ENCODE measurements at places on chromosomes 12 and 14.

DNA sequence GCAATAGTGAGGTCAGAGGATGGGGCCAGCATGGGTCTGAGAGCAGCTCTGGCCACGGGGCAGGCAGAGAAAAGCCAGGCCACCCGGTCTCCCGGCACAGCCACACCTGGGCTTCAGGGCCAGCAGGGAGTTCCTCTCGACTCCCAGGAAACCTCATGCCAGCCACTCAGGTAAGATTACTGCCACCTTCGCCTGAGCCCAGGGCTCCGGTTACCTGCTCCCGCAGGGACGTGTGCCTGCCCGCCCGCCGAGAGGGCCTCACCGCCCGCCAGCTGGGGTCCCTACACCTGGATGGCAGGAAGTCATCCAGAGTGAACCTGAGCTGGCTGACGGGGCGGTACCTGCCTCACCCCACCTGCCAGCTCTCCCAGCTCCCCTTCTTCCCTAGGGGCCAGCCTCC, 7.3 kb downstream of the JAG2 start:
- DNase-seq = no peak

GRCh38 chr14:95535226-95536021, 574 bp downstream of the GLRX5 start:
- DNase-seq = peak; percentile 70

DNA sequence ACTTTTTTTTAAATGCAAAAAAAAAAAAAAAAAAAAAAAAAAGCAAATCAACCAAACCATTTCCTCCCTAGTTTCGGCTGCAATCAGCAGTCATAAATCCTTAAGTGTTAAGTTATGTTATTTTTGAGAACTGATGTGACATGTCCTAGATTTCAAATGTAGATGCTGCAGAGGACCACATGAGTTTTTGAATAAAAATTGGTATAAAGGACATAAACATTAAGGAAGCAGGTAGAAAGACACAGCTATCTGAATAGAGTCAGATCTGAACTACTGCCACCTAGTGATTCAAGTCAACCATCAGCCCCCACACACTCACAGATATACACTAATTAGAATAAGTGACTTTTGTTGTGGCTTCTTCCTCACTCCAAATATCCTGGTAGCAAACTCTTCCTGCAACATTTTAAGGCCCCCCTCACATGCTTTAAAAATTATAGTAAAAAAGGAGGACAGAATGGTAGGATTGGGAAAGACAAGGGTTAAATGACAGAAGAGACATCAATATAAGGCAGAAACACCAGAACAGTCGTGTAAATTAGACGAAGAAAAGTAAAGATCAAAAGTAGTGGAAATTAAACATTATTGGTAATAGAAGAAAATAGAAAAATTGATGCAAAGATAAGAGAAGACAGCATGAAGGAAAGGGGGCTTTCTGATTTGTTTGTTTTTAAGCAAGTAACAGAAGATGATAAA, 394.5 kb upstream of the ATP2B1 start:
- DNase-seq = no peak

DNA sequence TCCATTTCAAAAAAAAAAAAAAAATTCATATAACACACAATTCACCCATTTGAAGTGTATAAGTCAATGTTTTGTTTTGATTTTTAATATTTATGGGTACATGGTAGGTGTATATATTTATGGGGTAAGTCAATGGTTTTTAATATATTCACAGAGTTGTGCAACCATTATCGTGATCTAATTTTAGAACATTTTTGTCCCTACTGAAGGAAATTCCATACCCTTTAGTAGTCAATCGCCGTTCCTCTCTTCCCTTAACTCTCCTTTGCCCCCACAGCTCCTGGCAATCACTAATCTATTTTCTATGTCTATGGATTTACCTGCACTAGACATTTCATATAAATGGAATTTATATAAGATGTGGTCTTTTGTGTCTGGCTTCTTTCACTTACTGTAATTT, 92.8 kb downstream of the TRAFD1 start:
- DNase-seq = no peak

DNA sequence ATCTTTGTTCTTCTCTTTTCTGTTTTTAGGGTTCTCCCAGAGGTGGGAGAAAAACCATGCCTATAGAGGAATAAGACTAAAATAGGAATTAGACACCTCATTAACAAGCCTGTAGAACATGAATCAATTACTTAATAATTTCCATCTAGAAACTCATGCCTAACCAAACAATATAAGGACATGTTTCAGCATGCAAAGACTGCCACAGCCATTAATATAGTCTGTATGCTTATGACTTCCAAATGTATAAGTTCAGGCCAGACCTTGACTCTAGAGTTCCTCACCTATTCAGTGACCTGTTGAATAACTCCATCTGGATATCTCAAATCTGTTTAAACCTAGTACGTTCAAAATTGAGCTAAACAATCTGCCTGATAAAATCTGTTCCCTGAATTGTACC, 304.6 kb downstream of the BMP4 start:
- DNase-seq = no peak

DNA sequence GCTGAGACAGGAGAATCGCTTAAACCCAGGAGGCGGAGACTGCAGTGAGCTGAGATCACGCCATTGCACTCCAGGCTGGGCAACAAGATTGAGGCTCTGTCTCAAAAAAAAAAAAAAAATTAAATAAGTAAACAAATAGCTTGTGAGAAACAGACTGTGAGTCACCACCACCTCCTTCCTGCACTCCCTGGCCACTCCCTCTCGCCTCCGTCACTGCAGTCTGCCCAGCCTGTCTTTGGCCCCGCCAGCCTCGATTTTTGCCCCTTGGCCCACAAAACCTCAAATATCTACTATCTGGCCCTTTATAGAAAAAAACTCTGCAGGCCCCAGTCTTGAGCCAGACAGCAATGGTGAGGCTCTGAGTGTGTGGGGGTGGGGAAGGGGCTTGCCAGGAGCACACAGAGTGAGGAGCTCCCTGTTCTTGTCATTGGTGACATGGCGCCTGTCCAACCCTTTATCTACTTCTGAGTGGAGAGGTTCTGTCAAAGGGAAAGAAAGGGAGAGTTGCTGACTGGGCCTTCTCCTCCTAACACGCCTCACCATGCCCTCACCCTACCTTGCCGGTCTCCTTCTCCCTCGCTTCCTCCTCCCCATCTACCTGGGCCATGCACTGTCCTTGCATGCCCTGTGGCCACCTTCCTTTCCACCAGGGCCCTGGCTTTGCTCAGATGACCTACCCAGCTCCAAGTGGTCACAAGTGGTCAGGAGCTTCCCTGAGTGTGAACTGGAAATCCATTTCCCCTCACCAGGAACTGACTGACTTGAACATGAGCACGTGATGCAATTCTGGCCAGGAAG, 22.1 kb downstream of the LGMN start:
- no peak for DNase-seq

DNA sequence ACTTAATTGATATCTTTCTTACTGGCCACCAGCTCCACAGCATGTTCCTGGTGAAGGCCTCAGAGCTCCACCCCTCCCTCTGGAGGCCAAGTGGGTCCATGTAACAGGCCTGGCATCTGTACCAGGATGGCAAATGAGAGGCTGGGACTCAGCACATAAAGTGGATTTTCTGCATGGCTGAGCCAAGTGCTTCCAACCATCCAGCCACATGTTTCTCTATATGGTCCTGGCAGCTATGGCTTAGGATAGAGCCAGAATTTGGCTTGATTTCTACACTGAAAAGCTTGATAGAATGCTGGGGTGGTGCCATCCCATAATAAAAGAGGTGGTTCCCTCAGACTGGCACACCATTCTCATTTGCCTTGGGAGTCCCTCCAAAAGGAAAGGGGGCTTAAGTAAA, 94.1 kb downstream of the PAX9 start:
- no peak for DNase-seq

- DNase-seq = no peak
Observed at GRCh38 chr12:110641521-110641920, 27.6 kb downstream of the TCTN1 start.

- DNase-seq = no peak
Observed at GRCh38 chr14:46490238-46490685, 161.3 kb downstream of the RPL10L start.

- DNase-seq = no peak
Observed at GRCh38 chr12:113348849-113349536, 9.4 kb upstream of the PLBD2 start.

DNA sequence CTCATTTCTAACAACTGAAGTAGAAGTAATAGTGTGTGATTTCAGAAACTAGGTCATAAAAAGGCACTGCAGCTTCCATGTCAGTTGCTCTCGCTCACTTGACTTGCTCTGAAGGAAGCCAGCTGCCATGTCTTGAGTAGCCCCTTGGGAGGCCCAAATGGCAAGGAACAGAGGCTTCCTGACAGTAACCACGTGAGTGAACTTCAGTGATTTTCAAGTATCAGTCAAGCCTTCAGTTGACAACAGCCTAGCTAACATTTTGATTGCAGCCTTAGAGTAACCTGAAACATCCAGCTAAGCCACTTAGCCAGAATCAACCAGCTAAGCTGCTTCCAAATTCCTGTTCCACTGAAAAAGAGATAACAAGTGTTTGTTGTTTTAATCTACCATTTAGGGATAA, 26.7 kb downstream of the TOGARAM1 start:
- DNase-seq = no peak

DNA sequence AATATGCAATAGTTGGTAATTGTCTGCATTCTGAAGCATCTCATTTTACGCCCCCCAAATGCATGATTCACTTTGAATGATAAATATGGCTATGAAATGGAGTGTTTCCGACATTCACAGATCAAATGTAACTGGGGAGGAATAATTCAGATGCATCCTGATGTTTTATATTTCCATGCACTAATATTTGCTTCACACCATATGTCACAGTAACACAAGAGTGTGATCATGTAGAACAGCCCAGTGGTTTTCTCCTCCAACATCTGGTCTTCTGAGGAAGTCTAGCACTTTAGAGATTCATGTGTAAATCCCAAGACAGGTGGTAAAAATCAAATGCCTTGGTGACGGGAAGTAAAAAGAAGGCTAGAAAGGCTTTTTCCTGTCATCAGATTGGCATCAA, 273.1 kb downstream of the DIO2 start:
- DNase-seq = no peak

GRCh38 chr12:100508751-100509150, 35.1 kb downstream of the NR1H4 start:
- no peak for DNase-seq

DNA sequence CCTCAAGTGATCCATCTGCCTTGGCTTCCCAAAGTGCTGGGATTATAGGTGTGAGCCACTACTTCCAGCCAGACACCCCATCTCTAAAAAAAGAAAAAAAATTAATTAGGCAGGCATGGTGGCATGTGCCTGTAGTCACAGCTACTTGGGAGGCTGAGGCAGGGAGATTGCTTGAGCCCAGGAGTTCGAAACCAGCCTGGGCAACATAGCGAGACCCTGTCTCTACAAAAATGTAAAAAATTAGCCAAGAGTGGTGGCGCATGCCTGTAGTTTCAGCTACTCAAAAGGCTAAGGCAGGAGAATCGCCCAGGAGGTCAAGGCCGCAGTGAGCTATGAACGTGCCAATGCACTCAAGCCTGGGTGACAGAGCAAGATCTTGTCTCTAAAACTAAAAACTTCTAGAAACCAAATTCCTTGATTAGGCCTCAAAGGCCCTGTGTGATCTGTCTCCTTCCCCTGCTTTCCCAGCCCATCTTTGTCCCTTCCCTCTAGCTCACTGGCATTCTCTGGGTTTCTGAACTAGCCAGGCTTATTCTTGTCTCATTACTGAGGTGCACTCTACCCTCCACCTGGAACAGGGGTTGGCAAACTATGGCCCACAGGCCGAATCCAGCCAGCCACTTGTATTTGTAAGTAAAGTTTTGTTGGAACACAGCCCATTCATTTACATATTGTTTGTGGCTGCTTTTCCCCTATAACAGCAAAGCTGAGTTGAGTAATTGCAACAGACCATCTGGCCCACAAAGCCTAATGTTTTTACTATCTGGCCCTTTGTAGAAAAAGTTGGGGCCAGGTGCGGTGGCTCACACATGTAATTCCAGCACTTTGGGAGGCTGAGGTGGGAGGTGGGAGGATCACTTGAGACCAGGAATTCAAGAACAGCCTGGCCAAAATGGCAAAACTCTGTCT, 17.2 kb upstream of the TPCN1 start:
- no peak for DNase-seq

DNA sequence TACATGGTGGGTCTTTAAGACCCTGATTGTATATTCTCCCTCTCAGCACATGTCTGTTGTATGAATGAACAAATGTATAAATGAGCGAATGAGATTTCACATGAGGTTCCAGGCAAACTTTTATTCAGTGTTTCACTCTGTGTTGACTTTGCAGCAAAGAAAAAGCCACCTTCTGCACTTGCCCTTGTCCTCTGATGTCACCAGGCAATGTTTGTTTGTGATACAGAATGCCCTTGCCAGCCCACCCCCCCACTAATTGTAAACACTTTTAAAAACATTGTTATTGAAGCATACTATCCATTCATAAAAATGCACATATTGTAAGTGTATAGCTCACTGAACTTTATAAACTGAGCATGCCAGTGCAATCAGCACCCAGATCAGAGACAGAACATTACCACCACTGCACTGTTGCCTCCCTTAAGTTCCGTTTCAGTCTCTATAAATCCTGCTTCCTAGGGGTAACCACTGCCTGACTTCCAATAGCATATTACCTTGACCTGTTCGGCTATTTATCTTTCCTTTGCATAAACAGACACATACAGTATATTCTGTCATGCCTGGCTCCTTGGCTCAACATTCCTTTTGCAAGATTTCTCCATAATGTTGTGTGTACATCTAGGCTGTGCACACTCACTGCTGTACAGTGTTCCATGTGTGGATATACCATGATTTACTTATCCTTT, 11.3 kb upstream of the LTA4H start:
- no peak for DNase-seq

DNA sequence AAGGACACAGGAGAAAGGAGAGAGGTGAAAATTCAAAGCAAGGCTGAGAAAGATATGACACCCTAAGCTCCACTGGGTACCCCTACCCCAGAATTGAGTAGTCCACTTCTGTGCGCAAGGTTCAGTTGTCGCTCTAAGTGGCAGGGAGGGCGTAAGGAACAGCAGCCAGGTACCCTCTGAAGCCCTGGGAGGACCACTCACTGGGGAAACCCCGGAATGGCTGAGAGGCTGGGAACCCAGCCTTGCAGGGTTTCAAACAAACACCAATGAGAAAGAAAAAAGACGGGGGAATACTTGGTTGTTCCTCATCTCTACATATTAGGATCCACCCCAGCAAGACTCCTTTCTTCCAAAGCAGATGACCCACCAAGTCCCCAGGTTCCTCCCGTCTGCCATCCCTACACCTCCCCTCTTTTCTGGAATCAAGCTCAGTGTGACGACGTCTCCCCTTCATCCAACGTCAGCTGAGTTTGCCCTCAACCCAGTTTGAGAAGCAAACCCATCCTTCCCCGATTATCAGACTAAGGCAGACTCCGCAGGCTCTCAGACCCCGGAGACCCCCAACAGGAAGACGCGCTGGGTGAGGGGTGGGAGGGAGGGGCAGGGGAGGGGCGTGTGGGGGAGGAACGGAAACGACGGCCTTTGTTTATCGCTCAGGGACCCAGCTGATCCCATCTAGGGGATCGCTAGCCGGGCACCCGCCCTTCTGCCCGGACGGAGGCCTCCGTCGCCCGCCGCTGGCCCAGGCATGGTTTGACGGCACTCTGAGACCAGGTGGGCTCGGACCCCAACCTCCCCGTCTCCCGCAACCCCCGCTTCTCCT, 795 bp downstream of the LMBR1L start:
- DNase-seq = peak; percentile 64
